Immature natural killer cell (primary cell): ENCODE measurements at places on chromosomes 5 and 9.

DNA sequence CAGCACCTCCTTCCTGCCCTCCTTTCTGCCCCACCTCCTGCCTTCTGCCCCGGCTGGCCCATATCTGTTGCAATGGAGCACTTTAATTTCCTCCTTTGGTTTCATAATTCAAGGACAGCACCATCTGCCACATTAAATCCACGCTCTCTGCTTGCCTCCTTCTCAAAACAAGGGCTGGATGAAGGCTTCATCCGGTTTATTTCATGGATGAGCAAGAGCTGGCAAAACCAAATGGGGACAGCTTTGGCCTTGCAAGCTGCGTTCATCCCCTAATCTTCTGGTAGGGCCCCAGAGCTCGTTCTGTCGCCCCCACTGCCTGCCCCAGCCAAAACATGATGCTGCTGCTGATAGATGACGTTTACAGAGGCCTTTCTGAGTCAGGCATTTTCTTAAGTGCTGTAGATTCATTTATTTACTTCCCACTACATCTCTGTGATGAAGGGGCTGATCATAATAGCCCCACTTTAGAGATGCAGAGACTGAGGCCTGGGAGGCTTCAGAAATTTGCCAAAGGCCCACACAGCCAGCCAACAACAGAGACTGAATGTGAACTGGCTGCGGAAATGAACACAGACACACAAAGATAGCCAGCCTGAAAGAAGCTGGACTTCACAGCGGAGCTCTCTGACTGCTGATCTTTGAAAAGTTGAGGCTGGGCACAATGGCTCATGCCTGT, 115.6 kb upstream of the CPEB4 start:
- no peak for DNase-seq

DNA sequence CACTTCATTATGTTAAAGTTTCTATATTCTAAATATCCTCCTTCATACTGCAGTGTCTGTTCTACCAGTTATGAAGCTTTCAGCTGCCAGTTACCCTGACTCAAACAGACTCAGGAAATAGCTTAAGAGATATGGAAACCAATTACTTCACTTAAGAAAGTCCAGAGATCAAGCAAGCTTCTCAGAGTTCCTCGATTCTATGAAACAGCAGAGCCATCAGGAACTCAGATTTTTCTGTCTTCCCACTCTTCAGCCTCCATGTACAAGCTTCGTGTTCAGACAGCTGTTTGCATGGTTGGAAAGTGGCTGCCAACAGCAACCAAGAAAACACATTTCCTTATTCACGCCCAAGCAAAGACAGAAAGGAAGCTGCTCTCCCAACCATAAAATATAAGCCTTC, 216.1 kb downstream of the ACTL7B start:
- DNase-seq: no peak

DNA sequence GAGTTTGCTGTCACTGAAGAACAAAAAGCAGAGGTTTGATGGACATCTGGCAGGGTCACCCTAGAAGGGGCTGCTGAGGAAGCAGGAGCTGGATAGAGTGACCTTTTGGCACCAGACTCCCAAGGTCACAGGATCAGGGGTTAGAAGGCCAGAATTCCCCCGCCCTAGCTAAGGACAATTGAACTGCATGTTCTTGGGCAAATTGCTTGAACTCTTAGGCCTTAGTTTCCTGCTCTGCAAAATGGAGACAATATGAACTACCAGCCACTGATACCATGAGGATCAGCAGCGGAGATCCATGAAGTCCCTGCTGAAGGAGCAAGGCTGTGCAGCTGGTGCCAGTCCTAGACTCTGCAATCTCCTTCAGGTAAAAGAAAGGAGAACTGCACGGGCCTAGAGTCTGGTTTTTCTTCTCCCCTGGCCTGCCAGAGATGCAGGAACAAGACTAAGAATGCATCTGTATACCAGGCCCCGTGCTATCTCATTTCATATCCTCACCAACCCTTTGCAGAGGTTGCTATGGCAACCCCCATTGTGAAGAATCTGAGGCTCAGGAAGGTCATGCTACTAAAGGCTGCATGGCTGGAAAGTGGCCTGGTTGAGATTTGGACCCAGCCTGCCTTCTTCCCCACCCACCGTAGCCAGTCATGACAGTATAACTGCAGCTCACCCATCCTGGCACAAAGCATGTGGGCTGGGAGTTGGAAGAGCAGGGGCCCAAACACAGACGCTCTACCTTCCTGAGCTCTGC, 33.7 kb downstream of the CAMK2A start:
- DNase-seq: no peak

DNA sequence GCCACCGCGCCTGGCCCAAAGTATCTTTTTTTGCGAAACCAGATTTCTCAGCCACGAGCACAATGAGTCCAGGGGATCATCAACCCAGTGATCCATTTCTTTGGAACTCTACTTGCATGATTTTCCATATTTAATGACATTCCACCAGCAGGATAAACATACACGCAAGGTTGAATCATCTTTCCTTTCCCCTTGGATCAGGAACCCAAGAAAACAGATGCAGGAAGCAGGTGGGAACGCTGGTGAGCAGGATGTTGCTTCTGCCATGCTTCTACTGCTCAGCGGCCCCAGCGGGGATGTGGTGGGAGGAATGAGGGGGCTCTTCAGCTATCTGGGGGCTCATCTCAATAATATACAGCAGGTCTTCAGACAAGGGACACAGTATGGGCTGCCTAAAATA, 118.2 kb downstream of the SEC61B start:
- no peak for DNase-seq

- no peak for DNase-seq
Observed at GRCh38 chr5:129069292-129069691, 25.3 kb upstream of the ISOC1 start.

DNA sequence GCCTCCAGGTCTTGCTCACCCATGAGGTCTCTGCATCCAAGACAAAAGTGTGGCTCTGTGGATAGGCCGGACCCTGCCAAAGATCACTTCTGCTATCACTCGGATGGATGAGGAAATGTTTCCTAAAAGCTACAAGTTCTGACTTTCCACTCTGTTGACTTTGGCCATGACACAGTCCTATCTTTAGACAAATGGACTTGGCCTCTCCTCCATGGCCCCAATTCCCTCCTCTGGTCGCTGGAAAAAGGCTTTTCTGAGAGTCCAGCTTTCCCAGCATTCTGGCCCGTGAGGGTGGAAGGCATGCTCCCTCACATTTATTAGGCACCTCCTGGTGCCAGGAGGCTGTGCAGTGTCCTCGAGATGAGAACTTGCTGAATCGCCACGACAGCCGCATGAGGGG, 83.1 kb downstream of the COL27A1 start:
- no peak for DNase-seq

GRCh38 chr9:123651871-123652270, 278.1 kb downstream of the DENND1A start:
- DNase-seq: no peak

DNA sequence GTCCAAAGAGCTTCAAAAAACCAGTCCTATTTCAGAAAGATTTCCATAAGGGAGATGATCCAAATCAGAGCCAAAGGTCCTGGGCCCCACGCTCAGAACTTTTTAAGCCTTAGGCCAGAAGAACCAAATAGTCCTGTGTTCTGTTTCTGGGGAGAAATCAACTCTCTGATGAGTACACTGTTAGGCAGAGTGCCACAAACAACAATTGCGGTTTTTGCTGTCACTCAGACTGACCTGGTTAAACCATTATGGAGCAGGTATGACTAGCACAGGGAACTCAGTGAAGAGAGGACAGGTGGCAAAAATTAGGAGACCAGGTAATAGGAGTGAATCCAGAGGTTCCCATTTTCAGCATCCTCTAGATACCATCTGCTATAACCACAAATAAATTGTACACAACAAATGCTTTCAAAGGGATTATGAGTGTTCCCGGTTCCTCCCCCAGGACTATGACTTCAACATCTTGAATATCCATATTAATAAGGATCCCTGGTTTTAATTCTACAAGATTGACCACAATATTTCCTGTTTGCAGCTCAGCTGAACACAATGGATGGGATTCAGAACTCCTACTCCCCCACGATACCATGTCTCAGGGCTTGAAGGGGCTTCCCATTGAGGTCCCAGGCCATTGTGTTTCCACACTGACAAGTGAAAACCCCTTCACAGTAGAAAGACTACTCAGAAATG, 52.1 kb upstream of the FREM1 start:
- DNase-seq: no peak

DNA sequence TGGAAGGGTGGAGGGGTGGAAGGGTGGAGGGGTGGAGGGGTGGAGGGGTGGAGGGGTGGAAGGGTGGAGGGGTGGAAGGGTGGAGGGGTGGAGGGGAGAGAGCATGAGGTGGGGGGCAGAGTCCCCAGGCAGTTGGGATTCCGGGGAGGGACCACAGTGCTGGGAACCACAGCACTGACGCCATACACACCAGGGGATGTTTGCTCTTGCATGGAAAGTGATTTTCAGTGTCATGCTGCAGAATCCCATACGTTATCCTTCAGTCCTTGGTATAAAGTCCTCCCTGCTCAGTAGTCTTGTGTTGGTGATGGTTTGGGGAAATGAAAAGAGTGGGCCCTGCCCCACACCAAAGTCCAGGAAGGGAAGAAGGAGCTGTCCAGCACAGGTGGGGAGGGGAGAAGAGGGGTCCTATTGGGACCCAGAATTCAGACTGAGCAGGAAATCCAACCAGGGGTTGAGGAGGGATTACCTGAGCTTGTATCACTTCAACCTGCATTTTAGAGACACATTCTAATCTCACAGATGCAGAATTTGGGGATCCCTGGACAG, 5.5 kb upstream of the FIBCD1 start:
- DNase-seq: no peak

DNA sequence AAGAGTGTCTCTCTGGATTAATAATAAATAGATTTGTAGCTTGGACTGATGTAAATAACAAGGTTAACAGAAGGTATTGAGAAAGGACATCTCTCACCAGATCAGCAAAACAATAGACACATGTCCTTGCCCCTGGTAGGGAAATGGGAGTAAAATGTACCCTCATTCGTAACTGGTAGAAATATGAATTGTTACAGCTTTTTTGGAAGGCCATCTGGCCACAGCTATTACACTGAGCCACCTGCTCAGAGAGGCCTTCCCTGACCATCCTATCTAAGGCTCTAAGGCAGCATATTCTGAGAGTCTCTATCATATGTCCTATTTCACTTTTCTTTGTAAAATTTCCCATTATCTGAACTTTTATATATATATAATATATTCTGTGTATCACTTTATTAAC, 129.1 kb upstream of the MAP1B start:
- DNase-seq: no peak

GRCh38 chr9:98644011-98644410, 64.7 kb downstream of the GABBR2 start:
- no peak for DNase-seq

GRCh38 chr5:36304095-36304805, 2.5 kb upstream of the RANBP3L start:
- DNase-seq: no peak

GRCh38 chr9:99299211-99300102, 77.4 kb downstream of the SEC61B start:
- DNase-seq: no peak

- DNase-seq: no peak
Observed at GRCh38 chr9:128505414-128505765, 871 bp downstream of the GLE1 start.

DNA sequence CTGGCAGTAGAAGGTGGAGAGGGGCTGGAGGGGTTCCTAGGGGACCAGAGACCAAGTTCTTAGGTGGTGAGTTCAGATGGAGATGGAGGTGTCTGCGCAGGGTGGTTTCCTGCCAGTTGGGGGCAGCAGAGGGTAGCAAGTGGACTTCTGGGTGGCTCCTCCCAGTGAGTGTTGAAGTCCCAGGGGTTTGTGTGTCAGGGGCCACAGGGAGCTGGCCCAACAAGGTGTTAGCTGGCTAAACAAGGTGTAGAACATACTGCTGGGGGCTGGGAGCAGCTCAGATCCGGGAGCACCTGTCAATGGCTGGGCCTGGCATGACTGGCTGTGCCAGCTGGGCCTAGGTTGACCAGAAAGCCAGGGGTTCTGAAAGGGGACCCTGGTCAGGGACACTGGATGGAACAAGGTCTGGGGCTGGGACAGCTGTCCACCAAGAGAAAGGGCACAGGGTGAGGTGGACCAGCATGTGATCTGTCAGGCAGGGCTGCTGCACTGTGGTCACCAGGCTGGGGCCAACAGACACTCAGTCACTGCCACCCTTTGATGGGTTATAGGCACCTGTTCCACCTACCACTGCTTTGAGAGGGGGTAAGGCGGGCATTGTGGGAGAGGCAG, 35.6 kb downstream of the DAB2IP start:
- DNase-seq: peak; percentile 59

DNA sequence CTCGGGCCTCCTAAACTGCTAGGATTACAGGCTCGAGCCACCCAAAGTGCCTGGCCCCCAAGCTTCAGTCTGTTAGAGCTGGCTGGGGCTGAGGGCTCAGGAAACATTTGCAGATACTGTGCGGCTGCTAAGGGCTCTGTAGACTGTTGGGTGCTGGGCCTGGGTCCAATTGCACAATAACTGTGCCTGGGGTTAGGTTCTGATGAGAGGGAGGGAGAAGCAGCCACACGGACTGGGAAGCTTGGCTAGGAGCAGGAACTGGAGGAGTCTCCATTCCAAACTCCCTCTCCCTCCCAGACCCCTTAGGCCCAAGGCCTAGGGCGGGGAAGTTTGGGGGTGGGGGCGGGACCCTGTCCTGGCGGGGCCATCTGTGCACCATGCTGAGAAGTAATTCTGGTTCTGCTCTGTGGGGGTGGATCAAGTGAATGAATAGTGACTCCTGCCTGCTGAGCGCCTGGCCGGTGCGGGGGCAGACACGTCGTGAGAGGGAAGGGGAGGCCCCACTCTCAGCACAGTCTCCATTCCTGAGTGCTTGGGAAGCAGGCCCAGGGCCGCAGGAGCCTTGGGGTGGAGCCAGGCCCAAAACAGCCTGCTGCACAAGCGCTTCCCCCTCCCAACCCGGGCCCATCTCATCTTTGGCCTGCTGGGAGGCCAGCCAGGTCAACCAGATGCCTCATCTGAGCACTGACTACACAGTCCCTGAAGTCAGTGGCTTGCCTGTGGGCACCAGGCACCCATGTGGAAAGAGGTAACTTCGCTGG, 1.5 kb downstream of the ASS1 start:
- no peak for DNase-seq

- DNase-seq: no peak
Observed at GRCh38 chr5:102314328-102314727, 18.2 kb upstream of the SLCO4C1 start.

- no peak for DNase-seq
Observed at GRCh38 chr5:73317523-73317922, 131.1 kb downstream of the FOXD1 start.

DNA sequence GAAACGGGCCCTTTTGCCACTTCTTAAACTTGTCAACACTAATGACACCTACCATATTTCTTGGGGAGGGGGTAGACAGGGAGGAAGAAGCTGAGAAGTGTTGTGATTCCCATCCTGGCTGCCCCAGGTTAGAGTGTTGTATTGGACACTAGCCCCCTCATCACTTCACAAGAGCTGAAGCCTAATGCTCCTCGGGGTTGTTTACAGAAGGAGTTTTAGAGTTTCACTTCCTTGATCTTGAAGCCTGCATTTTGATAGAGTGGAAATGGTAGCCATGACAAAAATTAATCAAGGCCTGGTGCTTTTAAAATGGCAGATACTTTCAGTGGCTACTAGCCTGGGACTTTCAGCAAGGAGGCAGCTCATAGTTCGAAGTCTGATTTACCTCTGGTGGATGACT, 11.0 kb upstream of the FAM120AOS start:
- no peak for DNase-seq

GRCh38 chr9:99118782-99119466, 14.0 kb downstream of the TGFBR1 start:
- peak; percentile 62 for DNase-seq
